NCI-H1092 (cell line): ENCODE measurements at places on chromosomes 3 and 15.

DNA sequence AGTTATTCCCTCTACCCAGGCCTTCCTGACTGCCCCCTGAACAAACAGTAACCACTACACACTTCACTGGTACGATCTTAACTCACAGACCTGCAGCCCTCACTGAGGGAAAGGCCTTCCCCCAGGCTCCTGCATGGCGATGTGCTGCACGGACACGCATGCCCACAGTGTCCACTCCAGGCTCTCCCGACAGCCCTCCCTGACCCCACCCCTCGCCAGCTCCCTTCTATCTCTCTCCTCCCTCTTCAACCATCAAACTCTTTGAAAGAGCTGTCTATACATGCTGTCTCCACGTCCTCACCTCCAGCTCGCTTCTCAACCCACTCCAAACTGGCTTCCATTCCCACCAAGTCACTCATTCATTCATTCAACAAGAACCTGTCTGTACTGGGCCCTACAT is 3.9 kb downstream of the SCN5A start:
- no peak for DNase-seq

GRCh38 chr15:25789616-25789999 is 73.5 kb downstream of the ATP10A start:
- DNase-seq: no peak

DNA sequence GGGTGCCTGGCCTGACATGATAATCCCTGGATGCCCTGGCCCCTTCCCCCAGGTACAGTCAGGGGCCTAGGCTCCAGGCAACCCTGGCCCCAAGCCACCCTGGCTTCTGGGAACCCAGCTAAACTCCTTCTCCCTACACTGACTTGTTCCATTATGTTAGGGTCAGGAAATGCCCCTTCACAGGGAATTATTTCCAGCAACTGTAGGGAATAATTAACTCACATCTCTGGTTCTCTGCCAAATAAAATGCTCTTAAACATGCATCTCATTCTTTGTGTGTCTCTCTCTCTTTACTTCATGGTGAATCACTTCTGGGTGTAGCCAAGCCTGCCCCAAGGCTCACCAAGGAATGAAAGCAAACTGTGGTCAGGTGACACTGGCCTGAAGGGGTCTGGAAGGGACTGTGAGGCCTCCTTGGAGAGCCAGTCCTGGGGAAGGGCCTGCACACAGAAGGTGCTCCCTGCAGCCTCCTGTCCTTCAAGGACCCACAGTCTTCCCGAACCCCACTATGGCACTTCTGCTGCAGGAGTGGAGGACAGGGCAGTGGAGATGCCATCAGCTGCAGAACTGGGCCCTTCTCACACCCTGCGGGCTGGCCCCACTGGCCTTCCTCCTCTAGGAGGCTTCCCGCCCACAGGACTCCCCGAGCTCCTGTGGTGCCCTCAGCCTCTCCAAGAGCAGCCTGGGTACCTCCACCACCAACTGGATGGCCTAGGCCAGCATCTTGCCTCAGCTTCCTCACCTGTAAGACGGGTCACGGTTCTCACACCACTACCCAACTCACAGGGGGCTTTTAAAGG is 17.6 kb downstream of the TKT start:
- no peak for DNase-seq

DNA sequence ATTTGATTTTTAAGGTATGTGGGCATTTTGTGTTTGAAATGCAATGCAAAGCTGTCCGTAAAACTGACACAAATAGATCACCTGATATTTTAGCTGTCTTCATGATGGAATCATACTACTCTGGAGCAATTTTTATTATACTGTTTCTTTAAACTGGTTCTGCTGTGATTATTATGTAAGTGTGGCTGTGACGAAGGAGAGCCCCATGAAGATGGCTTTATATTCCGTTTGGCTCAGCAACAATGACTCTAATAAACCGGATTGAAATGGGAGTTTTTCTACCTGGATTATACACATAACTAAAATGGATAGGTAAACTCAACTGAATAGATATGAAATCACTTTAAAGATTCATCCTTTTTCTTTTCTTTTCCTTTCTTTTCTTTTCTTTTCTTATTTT is 9.4 kb downstream of the TLNRD1 start:
- DNase-seq: no peak

- DNase-seq: peak; percentile 9
Measured at GRCh38 chr3:169575381-169575780, 88.1 kb downstream of the MECOM start.

- no peak for DNase-seq
Measured at GRCh38 chr3:197218210-197218609, 80.2 kb downstream of the DLG1 start.

GRCh38 chr15:73319460-73320245 is 49.1 kb downstream of the HCN4 start:
- DNase-seq: no peak

GRCh38 chr15:94535298-94536048 is 304.1 kb downstream of the MCTP2 start:
- DNase-seq: peak; percentile 21

DNA sequence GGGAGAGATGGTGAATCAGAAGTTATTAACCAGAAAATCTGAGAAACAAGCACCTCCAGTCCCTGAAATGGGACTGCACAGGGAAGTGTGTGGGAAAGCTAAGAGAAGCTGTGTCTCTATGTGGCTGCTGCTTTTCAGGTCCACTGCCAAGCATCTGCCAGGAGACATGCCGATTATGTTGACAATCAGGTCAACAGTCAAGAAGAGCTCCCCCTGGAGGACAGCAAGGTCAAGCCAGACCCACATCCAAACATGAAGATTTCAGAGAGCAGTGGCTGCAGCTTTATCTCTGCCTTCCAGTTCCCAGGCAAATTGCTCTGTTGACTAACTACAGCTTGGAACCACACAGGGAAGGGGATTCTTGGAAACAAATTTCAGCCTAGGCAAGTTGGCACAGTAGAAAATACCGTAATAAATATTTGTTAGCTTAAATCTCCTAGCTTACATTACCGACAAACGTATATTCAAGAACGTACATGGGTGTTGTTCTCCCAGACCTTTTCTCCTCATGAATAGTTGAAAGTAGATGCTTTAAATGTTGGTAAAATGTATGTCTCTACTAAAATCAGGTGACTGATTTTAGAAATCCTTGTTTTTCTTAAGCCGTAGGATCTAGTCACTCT is 394.5 kb upstream of the RARB start:
- DNase-seq: no peak

DNA sequence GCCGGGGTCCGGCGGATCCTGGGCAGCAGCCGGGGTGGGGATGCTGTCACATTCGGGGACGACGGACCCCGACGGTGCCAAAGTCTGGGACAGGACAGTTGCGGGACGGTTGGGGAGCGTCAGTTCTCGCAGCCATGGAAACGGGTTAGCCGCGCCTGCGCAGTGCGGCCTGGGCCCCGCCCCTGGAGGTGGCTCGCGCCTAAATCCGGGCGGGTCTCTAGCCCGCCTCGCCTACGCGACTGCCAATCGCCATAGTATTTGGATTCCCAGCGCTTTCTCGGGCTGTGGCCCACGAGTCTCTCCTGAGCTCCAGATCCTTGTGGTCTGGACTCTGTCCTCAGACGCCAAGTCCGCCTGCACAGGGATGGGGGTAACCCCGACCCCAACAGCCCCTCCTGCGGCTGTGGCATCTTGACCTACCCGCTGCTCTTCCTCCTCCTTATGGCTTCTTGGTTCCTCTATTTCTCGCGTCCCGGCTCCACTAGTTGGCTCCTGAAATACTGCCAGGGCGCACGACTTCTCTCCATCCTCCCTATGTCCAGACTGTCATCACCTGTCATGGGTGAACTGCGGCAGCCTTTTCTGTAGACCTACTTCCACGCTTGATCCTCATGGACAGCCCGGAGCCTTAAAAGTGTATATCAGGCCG is at the start of gene ZMYND10:
Gene ZMYND10, minus strand, starts transcription at position 147 of the 649 bp plus-strand sequence. CDS start 153 bp downstream, outside the sequence.
- no peak for DNase-seq

- DNase-seq: peak; percentile 64
Measured at GRCh38 chr15:31263751-31264558, 62.7 kb upstream of the KLF13 start.

GRCh38 chr3:160448845-160449635 is 546 bp downstream of the TRIM59 start:
- DNase-seq: no peak

GRCh38 chr3:123791417-123791816 is 92.7 kb downstream of the MYLK start:
- no peak for DNase-seq

- DNase-seq: no peak
Measured at GRCh38 chr3:81433675-81434074, 327.8 kb downstream of the GBE1 start.

DNA sequence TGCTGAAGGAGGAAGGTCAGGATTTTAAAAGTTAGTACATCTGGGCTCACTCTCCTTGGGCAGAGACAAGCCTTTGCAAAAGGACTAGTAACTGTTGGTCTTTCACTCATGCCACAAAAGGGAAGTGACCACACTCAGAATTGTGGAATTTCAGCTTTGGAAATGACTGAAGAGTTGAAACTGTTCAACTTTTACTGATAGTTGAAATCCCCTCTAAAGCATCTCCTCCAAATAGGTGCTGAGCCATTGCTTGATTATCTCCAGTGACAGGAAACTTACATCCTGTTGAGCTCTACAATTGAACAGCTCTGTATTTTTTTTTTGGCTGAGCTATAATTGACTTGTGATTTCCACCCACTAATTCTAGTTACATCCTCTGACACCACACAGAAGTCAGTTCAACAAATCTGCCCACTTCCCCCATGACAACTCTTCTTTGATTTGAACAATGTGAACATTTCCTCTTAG is 254.8 kb upstream of the TPRG1 start:
- DNase-seq: no peak

- no peak for DNase-seq
Measured at GRCh38 chr3:23372285-23372684, 169.2 kb downstream of the UBE2E2 start.

DNA sequence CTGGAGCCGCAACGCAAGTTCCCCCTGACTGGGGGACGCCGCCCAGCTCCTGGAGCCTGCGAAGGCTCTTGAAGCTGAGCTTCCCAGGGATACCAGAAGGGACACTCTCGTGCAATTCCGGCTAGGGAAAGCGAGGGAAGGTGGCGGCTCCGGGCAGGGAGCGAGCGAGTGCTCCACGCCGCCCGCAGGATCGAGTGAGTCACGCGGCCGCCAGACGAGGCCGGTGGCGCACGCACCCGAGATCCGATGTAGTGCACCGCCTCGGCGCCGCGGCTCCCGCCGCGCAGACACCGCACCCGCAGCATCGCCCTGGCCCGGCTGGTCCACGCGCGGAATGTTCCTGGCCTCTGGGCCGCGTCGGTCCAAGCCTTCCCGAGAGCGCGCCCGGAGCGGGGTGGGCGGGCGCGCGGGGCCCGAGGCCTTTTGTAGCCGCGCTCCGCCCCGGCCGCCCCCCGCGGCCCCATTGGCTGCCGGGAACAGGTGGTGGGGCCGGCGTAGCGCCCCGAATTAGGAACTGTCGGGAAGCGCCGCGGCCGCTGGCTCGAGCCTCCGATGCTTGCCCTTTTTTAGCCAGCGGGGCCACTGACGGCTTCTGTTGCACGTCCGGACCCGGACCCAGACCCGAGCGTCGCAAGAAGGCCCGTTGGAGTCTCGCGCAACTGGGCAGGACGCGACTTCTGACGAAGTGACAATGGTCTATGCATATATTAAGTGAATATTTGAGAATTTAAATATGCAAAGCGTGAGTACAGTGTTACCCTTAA is at the start of gene GATM:
Gene GATM, minus strand, starts transcription at position 396 of the 764 bp plus-strand sequence. Its CDS starts 91 bp downstream, at position 305.
- peak; percentile 46 for DNase-seq

- DNase-seq: no peak
Measured at GRCh38 chr3:100761211-100761942, 52.1 kb downstream of the TFG start.

DNA sequence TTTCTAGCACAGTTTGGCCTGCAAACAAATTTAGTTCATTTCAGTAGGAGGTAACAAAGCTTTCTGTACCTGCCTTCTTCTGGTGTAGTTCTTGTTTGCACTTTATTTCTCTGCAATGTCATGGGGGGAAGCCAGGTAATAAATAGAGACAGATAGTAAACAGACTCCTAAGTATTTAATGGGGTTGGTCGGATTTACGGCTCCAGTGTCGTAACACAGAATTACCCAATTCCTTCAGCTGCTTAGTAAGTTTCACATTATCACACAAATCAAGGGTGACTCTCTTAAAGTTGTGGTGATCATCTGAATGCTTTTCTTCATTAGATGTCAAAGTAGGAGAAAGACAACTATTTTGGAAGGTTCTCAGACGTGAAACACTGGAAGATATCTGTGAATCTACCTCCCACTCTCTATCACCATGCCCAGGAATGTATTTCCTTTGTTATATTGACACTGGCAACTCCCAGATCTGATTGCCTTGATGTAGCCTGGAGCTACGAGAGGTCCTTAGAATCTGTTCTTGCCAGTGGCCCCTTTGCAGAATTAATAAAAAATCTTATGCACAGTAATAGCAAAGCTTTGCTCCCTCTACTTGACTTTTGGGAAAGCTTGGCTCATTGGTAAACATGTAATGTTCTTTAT is 25.0 kb upstream of the TMC3 start:
- DNase-seq: no peak

DNA sequence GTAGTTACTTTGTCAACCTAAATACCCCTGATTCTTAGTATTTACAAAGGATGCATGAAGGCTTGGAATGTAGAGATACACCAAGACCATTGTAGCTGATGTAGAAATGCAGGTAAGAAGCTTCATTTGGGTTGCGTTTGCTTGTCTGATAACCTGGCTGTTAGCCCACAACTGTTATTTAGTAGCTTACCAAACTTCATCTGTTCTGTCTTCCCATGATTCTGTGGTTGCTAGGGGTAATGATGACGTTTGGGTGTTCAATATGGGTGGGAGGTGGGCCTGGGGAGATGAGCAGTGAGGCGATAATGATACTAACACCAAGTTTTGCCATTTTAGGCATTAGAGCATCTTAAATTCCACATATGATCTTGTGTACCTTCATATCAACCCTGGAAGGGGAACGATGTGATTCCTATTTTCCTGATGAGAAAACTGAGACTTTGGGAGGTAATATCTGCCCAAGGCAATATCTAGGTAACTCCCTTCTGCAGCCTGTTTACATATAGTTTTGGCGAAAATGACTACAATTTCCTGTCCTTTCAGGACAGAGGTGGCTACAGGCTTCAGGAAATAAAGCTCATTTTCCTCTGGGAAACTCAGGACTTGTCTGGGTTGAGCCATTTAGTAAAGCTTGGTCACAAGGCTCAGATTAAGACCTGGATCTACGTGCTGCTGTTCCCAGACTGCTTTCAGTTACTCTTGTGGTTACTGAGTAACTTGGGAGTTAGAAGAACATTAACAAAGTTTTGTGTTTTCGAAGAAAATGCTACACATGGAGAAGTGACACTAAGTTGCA is 26.8 kb downstream of the FNDC3B start:
- DNase-seq: no peak

- DNase-seq: no peak
Measured at GRCh38 chr3:70108072-70108471, 108.5 kb downstream of the SAMMSON start.

- DNase-seq: peak; percentile 32
Measured at GRCh38 chr15:42131826-42132806, 24.3 kb downstream of the PLA2G4F start.

DNA sequence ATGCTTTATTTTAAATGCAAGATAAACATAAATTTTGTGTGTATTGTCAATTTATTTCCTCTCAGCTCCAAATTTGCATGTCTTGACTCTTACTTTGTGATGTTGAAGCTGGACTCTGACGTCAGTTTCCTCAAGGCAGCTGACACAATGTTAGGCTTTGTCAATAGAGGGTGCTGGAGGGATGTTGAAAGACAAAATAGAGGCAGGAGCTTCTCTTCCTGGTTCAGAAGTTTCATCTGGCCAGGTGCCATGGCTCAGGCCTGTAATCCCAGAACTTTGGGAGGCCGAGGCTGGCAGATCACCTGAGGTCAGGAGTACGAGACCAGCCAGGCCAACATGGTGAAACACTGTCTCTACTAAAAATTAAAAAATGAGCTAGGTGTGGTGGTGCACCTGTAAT is 408.6 kb downstream of the GBE1 start:
- DNase-seq: no peak
